Activated CD8-positive, alpha-beta memory T cell treated with anti-CD3 and anti-CD28 coated beads for 1 hour (primary cell): ENCODE measurements at places on chromosomes 2 and 18.

GRCh38 chr2:233530381-233530780, 36.2 kb downstream of the USP40 start:
- DNase-seq = no peak

- DNase-seq = no peak
Measured at GRCh38 chr2:17800219-17800618, 16.0 kb upstream of the MSGN1 start.

- DNase-seq = no peak
Measured at GRCh38 chr2:107588181-107588580, 238.5 kb upstream of the RGPD4 start.

- no peak for DNase-seq
Measured at GRCh38 chr2:29213888-29214291, 98.7 kb downstream of the CLIP4 start.
